ENCODE measurements at places on chromosomes 5 and 9.

GRCh38 chr5:98363157-98363556 is 410.3 kb upstream of the RGMB start:
- no peak for DNase-seq

DNA sequence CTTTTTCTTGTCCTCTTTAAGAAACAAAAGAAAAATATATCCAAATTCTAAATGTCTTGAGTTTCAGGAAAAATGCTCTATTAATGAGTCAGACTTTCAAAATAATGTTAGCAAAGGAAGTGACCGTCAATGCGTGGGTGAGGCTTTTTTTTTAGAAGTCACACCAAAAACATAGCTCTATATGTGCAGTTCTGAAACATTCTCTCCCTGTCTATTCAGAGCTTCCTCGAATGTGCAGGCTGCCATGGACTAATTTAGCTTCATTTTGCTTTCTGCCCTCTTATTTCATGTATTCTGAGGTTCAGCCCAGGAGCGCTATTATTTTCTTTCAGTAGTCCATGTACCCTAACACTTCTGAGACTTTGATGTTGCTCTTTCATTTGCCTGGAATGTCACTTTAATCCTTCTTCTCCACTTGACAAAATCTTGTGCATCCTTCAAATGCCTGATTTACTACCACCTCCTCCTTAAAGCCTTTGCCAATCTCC is 72.5 kb upstream of the RASA1 start:
- DNase-seq, result no peak

- DNase-seq, result no peak
These were observed 46.6 kb upstream of the COL5A1 start for GRCh38 chr9:134595014-134595413.

- no peak for DNase-seq
These were observed 5.0 kb downstream of the NUDT2 start for GRCh38 chr9:34334337-34334824.

DNA sequence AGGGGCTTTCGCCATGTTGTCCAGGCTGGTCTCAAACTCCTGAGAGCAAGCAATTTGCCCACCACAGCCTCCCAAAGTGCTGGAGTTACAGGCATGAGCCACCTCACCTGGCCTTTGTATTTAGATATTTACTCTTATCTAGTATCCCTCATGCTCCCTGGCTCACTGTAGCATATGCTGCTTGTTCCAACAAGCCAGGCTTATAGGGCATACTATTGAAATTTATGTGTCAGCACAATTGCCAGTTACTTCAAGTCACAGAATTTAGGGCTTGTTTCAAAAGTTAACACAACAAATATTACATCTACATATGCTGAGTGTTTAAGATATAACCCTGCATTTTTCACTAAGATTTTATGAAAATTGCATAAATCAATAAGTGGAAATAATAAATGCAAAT is 469.2 kb upstream of the ZNF608 start:
- DNase-seq, result no peak

Data from activated CD4-positive, alpha-beta T cell treated with anti-CD3 and anti-CD28 coated beads, Interleukin-2, amount 10 ng/mL, durations not matched to agents 7 days and 5 days (primary cell).